ENCODE measurements at places on chromosomes 3 and 15.

GRCh38 chr3:69248436-69248835, 126.0 kb upstream of the LMOD3 start:
- DNase-seq = no peak

DNA sequence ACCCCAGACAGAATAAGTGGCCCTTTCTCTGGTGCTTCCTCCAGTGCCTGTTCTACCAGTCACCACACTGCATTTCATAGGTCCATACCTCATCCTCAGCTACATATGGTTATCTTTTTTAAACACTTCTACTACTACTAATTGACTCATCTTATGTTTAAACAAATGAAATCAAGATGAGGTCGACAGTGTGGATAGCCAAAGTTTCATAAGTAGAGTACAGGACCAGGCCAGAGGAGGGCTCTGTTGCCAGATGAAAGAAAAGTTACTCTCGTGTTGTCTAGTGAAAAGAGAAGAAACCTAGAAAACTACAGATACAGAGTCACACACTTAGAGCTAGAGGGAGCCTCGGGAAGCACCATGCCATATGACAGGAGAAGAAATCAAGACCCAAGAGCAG, 296.1 kb downstream of the VPS13C start:
- no peak for DNase-seq

DNA sequence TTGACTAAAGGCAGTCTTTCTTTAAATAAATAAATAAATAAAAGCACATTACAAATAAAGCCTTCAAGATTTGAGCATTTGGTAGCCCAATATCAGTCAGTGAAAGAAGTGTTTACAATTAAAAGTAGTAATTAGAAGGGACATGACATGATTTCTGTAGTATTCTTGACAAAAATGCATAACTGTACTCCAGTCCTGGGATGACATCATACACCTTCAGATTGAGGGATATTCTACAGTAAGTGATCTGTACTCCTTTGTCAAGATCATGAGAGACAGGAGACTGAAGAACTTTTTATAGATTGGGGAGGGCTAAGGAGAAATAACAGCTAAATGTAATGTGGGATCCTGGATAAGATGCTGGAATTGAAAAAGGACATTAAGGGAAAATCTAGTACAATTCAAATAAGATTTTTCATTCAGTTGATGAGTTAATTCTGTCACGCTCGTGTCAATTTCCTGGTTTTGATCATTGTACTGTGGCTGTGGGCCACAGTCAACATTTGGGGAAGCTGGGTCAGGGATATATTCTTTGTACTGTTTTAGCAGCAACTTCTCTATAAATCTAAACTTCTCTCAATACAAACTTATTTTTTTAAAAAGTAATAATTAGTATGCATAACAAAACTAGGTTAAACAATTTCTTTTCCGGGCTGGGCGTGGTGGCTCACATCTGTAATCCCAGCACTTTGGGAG, 314.8 kb downstream of the PTPRG start:
- DNase-seq = no peak

DNA sequence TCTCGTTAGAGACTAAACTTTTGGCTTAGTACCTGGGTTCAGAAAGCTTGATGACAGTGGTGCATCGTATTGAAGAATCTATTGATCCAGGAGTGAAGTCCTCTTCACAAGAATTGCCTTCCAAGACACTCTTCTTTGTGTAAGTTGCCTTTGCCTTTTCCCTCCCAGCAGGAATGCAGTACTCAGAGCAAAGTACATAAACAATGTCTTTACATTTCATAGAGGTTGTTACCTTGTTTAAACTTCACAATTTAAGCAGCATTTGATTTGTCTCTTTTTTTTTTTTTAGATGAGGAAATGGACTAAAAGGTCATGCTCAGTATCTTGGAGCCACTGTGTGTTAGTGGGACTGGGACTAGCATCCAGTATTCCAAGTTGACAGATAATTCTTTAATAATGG, 9.9 kb downstream of the RAB7A start:
- no peak for DNase-seq

DNA sequence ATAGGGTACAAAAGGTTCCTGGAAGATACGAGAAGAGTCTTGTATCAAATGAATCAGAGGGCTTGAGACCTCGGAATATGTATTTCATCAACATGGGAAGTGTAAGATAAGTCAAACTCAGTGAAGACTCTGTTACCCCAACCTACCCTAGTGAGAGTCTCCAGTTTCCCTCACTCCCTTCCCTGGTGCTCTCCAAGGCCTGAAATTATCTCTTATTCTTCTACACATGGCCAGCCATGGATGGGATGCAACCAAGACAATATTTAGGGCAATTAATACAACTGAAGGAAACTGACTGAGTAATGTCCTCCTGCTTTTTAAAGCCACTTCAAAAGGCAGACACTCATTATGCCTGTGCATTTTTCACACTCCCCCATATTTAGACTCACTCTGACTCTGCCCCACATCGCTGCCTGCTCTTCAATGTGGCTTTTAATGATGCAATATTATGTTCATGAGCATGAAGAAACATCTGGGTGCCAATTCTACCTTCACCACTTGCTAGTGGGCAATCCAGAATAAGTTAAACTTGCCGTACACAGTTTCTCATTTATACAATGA, 137.1 kb upstream of the THBS1 start:
- no peak for DNase-seq

Data from stimulated activated CD4-positive, alpha-beta T cell treated with anti-CD3 and anti-CD28 coated beads, TNF-alpha, amount 100 ng/mL, for 4 hours (primary cell).